ENCODE measurements at places on chromosomes 13 and 19.

DNA sequence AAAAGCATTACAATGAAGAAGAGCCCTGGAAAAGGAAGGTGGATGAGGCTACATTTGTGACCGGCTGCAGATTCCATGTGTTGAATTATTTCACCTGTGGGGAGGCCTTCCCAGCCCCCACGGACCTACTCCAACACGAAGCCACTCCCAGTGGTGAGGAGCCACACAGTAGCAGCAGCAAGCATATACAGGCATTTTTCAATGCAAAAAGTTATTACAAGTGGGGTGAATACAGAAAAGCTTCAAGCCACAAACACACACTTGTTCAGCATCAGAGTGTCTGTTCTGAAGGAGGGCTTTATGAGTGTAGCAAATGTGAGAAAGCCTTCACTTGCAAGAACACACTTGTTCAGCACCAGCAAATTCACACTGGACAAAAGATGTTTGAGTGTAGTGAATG is 5.0 kb downstream of the ZNF551 start:
- no peak for DNase-seq

- DNase-seq: no peak
These were observed 23.4 kb downstream of the UBAC2 start for GRCh38 chr13:99224021-99224420.

DNA sequence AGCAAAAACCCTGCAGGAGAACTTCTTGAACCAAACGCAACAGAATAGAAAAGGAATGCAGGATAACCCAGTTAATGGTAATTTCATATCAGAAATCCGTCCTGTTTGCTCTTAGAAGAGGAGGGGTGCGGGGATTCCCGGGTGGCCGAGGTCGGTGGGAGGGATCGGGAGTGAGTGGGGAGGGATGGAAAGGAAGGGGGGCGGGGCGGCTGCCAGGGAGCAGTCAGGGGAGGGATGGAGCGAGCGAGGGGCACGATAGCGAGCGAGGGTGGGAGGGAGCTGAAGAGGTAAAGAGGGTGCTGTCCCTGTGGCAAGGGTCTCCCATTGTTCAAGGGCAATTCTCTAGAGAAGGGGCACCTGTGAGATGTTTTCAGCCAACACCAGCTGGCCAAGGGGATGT is 26.5 kb downstream of the CD177 start:
- no peak for DNase-seq

- peak; percentile 7 for DNase-seq
These were observed 58.4 kb upstream of the UQCRFS1 start for GRCh38 chr19:29271341-29271740.

GRCh38 chr13:30744056-30744680 is 8.8 kb downstream of the ALOX5AP start:
- no peak for DNase-seq

- DNase-seq: no peak
These were observed 1761.8 kb downstream of the SLITRK5 start for GRCh38 chr13:89432997-89433396.

GRCh38 chr13:26017932-26018665 is 33.7 kb downstream of the SHISA2 start:
- no peak for DNase-seq

DNA sequence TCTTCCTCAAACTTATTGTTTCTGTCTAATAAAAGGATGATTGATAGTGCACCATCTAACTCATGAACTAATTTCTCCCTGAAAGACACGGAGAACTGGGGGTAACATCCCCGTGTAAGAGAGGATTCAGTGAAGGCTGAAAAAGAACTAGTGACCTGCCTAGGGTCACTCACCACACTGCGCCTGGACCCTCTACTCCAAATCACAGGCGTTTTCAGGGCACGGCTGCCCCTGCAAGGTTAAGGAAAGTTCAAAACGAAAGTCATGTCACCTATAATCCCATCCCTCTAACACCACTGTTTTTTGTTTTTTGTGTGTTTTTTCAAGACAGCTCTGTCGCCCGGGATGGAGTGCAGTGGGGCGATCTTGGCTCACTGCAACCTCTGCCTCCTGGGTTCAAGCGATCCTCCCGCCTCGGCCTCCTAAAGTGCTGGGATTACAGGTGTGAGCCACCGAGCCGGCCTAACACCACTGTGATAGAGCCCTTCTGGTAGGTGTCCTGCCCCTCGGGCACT is 8.7 kb downstream of the URAD start:
- no peak for DNase-seq

DNA sequence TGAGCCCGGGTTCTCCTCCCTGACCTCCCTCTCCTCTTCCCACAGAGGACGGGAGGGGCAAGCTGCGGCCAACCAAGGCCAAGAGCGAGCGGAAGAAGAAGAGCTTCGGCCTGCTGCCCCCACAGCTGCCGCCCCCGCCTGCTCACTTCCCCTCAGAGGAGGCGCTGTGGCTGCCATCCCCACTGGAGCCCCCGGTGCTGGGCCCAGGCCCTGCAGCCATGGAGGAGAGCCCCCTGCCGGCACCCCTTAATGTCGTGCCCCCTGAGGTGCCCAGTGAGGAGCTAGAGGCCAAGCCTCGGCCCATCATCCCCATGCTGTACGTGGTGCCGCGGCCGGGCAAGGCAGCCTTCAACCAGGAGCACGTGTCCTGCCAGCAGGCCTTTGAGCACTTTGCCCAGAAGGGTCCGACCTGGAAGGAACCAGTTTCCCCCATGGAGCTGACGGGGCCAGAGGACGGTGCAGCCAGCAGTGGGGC is 162.2 kb downstream of the KDM4B start:
- DNase-seq: peak; percentile 69

DNA sequence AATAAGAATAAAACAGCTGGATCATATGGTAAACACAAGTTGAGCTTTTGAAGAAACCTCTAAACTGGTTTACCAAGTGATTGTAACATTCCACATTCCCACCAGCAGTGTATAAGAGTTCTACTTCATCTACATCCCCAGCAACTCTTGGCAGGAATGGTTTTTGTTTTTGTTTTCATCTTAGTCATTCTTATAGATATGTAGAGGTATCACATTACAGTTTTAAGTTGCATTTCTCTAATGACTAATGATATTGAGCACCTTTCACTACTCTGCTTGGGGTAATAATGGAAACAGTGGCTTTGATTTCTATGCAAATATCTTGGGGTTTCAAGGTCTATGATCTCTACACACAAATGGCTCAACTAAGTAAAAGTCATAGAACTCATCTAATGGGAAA is 614.5 kb downstream of the TBC1D4 start:
- DNase-seq: no peak

DNA sequence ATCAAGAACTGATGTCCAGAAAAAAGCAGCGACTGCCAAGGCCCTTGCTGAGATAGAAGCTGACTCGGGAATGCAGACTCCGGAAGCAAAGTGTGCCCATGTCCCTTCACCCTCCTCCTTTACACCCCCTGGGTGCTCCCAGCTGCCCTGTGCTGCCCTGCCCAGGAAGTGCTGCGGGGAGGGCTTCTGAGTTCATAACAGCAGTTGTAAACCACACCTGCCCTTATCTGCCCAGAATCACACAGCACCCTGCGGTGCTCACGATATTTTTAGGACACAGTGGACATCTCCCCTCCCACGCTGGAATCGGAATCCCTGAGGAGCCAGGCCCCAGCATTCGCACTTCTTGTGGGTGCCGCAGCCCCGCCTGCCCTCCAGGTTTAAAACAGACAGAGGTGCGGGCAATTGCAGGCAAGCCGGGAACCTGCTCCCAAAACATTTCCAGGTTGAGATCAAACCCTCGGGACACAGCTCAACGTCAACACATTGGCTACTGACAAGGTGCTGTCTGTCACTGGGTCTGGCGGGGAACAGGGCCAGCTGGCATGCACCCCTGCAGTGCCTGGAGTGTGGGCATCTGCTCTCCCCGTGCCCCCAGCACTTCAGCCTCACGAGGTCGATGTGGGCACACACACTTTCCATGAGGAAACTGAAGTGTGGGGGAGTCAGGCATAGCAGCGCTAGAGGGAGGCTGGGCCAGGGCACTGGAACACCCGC is 36.8 kb downstream of the RAB20 start:
- no peak for DNase-seq

DNA sequence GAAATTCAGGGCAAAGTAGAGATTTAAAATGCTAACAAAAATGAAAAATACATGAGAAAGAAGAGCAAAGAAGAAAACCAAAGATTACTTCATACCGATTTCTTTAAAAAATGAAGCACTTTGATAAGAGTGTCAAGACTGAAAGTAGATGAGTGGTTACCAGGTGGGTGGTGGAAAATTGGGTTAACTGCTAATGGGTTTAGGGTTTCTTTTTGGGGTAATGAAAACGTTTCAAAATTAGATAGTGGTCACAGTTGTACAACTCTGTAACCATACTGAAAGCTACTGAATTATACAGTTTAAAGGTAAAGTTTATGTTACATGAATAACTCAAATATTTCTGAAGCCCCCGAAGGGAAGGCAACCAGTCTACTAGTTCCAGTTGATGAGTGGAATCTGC is 179.4 kb downstream of the NDFIP2 start:
- no peak for DNase-seq

GRCh38 chr19:39372047-39372802 is 18.7 kb downstream of the PAF1 start:
- DNase-seq: no peak

DNA sequence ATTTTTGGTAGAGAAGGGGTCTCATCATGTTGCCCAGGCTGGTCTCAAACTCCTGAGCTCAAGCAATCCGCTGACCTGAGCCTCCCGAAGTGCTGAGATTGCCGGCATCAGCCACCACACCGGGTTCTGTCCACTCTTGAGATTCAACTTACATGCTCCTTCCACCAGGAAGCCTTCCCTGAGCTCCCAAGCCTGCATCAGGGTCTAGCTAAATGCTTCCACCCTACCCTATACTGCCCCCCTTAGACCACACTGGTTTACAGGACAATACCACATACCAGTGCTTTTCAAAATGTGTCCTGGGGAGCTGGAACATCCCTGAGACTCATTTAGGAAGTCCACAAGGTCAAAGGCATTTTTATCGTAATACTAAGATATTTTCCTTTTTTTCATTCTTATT is 15.1 kb upstream of the CACNG8 start:
- DNase-seq: peak; percentile 81

DNA sequence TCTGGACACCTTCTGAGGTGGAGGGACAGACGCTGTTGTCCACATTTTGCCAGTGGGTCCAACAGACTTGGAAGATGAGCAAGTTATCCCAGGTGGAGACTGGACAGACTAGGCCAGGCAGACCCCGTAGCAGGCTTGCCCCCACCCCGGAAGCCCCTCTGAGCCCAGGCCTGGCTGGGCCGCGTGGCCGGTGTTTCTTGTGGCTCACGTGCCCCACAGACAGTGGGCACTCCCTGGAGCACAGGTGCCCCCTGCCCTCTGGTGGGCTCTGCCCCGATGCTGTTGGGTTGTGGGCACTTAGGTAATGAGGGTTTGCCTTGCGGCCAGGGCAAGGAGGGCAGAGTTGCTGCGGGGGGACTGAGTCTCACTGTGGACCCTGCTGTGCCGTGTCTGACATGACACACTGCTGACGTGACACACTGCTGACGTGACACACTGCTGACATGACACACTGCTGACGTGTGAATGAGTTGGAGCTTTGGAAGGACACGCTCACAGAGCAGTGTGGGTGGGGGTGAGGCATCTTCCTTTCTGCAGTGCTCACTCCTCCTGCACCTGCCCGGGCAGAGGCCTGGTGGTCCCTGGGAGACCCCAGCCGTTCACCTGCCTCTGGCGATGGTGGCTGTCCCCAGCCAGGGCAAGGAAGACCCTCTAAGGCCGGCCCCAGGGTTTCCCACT is 25.1 kb downstream of the DOT1L start:
- DNase-seq: no peak

DNA sequence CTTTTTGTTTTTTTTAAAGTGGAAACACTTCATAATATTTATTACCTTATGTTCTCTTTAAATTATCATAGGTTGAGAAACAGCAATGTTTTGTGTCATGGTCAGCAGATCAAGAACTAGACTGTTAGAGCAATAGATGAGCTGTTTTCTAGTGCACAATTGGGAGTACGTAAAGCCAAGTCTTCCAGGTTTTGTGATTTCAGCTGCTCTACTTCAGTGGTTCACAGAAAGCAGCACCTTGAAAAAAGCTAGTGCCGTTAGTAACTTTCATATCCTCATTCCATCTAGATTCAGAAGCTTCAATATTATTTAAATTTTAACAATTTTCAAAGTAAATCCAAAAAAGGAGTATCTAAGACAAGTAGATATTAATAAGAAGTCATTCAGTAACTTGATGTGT is 1.9 kb downstream of the GPR18 start:
- DNase-seq: no peak

GRCh38 chr13:53032849-53033248 is 4.2 kb downstream of the OLFM4 start:
- DNase-seq: no peak

- no peak for DNase-seq
These were observed 662.4 kb downstream of the SLITRK1 start for GRCh38 chr13:83219832-83220231.

- DNase-seq: no peak
These were observed 1562.9 kb downstream of the OLFM4 start for GRCh38 chr13:54591540-54591939.

GRCh38 chr13:80473695-80474094 is 132.8 kb upstream of the SPRY2 start:
- DNase-seq: no peak

- no peak for DNase-seq
These were observed 4.3 kb upstream of the SLITRK5 start for GRCh38 chr13:87666831-87667230.

GRCh38 chr19:21915411-21915810 is 79.4 kb upstream of the ZNF43 start:
- DNase-seq: no peak

DNA sequence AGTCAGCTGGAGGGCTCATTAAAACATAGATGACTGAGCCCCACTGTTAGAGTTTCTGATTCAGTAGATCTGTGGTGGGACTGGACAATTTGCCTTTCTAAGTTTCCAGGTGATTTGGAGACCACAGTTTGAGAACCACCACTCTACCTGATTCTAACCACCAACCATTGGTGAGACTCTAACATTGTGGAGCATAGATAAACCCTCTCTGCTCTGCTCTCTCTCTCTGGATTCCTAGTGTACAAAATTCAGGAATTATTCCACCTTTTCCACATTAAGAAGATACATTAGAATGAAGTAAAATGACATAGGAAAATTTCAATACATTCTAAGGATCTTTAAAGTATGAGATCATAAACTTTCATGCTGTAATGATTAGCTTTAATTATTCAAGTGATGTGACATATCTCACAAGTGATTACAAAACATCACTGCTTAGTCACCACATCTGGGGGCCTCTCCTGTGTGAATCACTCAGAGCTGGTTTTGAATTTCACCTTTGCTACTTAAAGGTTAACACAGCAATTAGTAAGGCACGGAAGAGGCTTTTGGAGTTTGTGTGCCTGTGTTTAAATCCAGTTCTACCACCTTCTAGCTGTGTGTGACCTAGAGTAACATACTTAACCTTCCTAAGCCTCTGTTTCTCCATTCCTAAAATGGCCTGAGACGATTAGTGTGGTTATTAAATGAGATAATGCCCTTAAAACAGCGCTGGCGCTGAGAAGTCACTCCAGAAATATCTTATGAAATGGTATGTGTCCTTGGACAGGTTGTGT is 78.5 kb upstream of the NBEA start:
- no peak for DNase-seq

DNA sequence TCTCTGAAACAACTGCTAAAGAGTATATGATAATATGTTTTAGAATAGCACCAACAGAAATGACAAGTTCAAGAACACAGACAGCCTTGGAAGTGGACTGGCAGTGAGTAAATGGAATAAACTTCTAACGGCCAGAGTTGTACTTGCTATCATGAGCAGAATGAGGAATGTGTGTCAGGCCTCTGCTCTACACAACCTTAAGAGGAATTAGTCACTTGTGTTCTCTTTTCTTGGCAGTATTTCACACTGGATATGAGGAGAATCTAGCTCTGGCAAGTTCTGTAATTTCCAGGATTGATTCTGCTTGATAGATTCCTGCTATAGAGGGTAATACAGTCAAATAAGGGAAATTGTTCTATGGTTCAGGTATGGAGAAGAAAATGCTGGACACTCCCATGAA is 757.3 kb downstream of the EFNB2 start:
- no peak for DNase-seq
